ENCODE measurements at places on chromosomes 2 and 18.

DNA sequence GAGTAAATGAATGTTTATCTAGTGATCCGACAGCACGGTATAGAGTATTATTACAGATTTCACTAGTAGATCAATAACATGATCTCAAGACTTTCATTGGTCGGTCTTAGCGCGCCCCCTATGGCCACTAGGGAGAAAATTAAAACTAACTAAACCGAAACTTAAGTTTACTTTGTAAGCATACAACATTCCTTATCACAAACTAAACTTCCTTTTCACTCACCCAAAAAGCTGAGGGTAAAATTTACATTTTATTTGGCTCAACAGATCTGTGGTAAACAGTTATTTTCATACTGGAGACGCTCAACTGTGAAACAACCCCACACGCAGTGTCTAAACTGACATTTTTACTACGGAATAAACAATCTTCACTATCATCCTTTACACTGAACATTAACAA, 215.6 kb upstream of the MAP2 start:
- DNase-seq = no peak

DNA sequence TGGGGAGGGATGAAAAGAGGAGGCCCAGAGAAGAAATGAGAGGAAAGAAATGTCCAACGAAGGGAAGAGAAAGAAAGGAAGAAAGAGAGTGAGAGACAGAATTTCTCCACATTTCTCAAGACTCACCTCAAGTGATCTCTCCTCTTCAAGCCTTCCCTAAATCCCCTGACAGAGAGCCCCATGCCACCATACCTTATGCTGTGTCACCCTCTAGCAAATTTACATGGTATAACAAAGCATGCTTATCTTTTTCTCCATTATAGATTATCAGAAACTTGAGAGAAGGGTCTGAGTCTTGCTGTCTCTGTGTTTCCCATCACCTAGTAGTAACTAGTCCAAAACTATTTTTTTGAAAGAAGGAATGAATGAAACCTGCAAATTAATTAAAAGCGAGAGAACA, 1208.4 kb downstream of the DPP10 start:
- no peak for DNase-seq

DNA sequence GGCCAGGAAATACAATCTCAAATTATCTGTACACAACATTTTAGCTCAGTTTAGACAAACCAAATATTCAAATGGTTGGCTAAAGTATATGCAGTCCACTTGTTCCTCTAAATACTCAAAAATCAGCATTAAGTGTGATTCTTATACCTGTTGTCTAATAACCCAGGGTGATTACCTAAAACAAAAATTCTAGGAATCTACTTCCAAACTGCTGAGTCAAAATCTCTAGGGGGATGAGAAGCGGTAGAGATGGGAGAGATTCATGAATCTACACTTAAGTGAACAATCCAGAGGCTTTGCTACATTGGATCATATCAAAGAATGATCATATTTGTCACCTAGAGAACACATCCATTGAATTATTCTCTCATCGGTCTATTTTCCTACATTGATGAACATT, 420.9 kb upstream of the PKDCC start:
- DNase-seq = no peak

DNA sequence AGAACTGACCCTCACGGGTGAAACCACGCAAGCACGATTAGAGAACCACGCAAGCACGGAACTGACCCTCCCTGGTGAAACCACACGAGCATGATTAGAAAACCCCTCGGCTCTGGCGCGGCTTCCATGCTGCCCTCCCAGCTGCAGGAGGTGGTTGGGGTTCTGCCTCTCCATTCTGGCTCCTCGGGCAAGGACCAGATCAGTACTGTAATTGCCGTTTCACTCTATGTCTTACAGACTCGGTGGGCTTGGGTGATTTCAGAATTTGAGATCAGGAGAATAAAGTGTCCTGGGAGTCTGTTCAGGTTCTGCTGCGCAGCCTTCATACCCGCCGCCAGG, 58.3 kb upstream of the KCNG2 start:
- DNase-seq = no peak

GRCh38 chr2:71466301-71467179, 13.2 kb downstream of the DYSF start:
- DNase-seq = no peak

Measured in kidney epithelial cell (primary cell).